ENCODE measurements at places on chromosomes 1 and 21.
A peak's percentile ranks its signal among the peaks of the same experiment; 100 is the strongest.

- no peak for DNase-seq
Measured at GRCh38 chr21:41327753-41328152, 11.2 kb downstream of the FAM3B start.

DNA sequence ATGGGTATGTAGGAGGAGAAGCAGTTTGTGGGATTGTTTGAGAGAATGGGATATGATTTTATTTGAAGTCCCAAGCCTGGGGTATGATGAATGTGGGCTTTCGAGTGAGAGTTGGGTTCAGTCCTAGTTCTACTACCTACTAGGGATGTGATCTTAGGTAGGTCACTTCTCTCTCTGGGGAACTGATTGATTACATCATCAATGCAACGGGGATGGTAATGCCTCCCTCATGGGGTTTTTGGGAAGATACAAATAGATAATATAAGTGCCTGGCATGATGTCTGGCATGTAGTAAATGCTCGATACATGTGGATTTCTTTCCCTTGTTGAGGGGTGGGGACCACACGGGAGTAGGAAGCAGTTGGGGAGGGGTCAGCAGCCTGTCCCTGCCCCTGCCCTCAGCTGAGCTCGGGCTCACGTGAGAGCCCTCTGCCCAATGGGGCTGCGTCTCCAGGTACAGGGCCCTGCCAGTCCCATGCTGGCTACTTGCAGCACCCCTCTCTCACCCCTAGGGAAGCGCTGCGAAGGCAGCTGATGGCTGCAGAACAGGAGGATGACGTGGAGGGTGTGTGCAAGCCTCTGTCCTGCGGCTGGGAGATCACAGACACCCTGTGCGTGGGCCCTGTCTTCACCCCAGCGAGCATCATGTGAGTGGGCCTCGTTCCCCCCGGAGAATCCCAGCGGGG, 38.7 kb downstream of the AZIN2 start:
- DNase-seq, result no peak

GRCh38 chr1:22039594-22040285, 12.8 kb upstream of the CDC42 start:
- peak; percentile 51 for DNase-seq

DNA sequence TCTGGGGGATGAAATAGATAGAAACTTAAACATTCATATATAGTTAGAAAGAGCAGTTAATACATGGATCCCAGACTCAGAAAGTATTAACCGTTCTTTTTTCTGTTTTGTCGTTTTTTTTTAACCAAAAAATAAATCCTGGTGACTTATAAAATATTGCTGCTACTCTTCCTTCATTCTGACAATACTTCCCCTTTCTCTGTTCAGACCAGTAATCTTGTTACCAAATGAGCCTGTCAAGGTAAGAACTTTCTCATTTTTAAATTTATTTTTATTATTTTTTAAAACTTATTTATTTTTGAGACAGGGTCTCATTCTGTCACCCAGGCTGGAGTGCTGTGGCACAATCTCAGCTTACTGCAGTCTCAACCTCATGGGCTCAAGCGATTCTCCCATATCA, 13.7 kb downstream of the PTPN22 start:
- no peak for DNase-seq

DNA sequence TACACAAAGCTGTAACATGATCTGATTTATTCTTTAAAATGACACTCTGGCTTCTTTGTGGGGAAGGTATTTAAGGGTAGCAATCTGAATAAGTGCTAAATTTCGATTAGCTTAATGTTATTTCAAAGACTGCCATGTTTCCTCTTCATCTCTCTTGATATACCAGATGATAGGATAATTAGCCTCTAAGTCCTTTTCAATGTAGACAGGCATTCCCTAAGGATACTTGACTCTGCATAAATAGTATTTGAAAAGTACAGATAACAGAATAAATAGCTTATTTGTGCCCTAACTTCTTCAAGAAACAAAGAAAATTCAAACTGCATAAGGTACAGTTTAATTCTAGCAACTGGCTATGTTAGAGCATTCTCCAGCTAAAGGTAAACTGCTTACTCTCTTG, 46.2 kb downstream of the ARHGAP29 start:
- DNase-seq, result no peak

DNA sequence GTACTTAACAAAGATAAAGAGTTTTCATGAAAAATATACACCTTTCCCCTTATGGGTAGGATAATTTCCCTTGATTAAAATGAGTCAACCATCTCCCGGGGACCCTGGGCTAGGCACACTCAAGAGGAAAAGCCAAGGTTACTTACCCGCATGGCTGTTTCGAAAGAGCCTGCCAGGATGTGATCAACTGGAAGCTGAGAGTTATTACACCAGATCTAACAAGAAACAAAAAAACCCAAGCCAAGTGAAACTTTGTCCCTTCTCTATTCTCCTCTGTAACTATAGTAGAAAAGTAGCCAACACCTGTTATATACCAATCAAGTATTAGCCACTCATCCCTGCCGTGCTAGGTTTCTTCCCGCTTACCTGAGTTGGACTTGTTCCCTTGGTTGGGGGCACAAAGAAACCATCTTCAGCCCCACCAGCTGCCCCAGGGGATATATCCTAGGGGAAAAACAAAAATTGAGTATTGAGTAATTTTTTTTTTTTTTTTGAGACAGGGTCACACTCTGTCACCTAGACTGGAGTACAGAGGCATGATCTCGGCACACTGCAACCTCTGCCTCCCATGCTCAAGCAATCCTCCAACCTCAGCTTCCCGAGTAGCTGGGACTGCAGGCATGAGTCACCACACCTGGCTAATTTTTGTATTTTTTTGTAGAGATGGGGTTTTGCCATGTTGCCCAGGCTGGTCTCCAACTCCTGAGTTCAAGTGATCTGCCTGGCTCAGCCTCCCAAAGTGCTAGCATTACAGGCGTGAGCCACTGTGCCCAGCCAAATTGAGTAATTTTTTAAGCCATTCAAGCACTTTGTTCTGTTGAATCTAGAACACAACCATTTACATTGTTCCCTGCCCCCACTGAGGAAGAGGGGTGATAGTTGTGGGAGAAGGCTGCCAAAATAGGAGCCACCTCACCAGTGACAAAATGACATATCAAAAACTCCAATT, 8.4 kb upstream of the PEX19 start:
- no peak for DNase-seq

GRCh38 chr21:42467140-42467983, 28.7 kb downstream of the RSPH1 start:
- peak; percentile 96 for DNase-seq

DNA sequence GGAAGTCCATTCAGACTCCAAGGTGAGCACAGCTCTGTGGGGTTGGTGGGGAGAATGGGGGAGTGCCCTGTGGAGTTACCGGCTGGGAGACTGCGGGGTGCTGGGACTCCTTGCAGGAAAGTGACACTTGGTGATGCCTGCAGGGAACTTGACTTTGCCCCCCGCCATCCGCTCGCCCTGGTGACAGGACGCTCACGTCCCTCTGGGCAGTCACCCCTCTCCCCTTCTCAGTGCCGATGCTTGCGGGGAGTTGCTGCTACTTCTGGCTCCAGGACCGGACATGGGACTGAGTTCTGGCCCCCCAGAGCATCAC, 209.5 kb upstream of the C1orf174 start:
- DNase-seq, result no peak

DNA sequence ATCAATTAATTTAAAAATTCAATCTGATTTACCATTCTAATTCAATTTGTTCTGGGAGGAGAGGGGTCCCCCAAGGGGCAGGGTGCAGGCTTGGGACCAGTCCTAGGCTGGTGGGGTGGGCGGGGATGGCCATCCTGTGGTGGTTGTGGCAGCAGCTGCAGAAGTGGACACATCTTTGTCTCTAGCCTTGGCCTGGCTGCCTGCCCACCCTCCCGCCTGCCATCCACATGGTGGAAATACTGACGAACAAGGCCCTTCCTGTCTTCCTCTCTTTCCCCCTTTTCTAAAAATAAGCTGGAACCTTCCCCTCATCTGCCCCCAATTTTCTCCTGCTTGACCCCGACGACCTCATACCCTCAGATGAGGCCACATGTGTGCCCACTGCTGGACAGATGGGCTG, 130.9 kb downstream of the FOXD2 start:
- no peak for DNase-seq

DNA sequence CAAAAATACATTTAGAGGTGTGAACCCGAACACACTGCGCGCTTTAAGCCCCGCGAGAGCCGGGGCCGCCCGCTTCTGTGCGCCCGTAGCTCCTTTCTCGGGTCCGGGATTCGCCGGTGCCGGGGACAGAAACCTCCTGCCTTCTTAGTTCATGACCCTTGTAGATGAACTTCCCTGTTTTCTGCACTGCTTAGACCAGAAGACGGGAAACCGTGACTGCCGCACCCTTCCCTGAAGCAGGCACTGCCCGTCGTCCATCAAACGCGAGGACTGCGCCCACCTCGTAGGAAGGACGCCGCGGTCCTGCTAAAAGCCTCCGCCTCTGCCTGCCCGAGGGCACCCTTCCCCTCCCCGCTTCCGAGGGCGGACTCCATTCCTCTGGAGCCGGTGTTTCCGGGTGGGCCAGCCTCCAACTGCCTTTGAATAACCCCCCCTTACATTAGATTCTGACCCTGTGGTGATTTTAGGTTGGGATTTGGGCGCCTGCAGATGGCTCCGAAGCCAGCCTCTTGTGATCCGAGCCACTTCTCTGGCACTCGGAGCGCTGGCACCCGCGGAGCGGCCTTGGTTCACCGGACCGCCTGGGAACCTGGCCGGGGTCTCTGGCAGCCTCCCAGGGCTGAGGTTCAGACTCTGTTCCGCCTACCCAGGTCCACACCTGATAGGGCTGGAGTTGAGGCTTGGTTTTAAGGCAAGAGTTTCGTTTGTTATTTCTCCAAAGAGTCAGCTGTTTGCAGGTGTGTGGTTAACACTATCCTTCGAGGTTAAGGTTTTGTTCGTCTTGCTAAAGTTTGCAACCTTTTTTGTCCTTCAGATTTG, 1.2 kb upstream of the PTTG1IP start:
- DNase-seq, result no peak

- DNase-seq, result no peak
Measured at GRCh38 chr21:29218749-29219148, 80.0 kb upstream of the BACH1 start.

DNA sequence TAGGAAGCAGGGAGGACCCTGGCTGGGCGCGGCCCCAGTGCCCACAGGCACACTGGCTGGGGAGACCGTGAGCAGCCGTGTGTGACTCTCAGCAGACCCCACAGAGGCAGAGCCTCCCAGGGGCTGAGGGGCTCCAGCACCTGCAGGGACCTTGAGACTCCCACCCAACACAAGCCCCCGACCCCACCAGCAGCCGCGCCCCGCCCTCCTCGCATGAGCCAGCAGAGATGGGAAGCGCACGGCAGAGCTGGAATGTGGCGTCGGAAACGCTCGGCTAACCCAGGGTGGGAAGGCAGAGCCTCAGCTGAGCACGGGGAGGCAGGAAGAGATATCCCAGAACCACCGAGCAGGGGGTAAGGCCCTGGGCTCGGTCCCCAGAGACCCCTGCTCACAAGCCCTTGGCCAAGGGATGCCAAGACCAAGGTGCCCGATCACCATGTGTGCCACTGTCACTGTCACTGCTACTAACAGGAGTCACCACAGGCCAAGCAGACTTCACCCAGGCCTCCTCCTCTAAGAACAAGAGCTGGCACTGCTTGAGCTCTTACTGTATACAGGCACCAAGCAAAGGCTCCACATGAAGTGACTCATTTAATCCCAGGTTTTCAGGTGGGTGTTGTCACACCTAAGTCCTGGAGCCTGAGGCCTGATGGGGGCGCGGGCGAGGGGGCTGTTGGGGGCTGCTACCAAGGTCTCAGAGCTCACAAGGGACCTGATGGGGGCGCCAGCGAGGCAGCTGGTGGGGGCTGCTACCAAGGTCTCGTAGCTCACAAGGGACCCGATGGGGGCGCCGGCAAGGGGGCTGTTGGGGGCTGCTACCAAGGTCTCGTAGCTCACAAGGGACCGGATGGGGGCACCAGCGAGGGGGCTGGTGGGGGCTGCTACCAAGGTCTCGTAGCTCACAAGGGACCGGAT, 20.1 kb downstream of the MEGF6 start:
- DNase-seq, result no peak

GRCh38 chr1:24309762-24310485, 9.2 kb upstream of the GRHL3 start:
- peak; percentile 4 for DNase-seq

GRCh38 chr1:53871221-53871620, 18.4 kb downstream of the YIPF1 start:
- no peak for DNase-seq

GRCh38 chr1:107840725-107841124, 124.3 kb downstream of the VAV3 start:
- no peak for DNase-seq

DNA sequence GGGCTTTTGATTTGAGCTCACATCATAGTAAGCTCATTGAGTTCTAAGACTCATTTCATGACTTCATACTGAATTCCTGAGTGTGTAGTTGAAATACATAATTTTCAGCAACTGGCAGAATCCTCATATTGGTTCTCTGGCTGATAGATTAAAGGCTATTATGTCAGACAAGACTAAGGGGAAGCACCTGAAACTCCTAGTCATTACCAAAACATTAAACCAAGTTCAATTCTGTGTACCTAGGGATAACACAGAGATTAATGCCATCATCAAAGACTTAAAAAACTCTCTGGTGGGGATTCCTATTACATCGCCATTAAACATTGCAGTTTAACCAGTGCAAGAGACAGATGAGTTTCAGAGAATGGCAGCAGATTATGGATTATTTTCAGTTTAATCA, 339.1 kb downstream of the PTPRC start:
- DNase-seq, result no peak

GRCh38 chr1:229509576-229509975, 1.4 kb upstream of the NUP133 start:
- no peak for DNase-seq

GRCh38 chr1:110011527-110012041, 22.8 kb upstream of the STRIP1 start:
- DNase-seq, result peak; percentile 41

GRCh38 chr1:187264995-187265602, 436.4 kb downstream of the PLA2G4A start:
- DNase-seq, result peak; percentile 87

All from A172 (cell line).